NK-92 treated with Interleukin-12 subunit alpha and Interleukin-12 subunit beta, amount 100 ng/mL, for 24 hours (cell line): ENCODE measurements at places on chromosomes 5 and 9.
A peak's percentile ranks its signal among the peaks of the same experiment; 100 is the strongest.

DNA sequence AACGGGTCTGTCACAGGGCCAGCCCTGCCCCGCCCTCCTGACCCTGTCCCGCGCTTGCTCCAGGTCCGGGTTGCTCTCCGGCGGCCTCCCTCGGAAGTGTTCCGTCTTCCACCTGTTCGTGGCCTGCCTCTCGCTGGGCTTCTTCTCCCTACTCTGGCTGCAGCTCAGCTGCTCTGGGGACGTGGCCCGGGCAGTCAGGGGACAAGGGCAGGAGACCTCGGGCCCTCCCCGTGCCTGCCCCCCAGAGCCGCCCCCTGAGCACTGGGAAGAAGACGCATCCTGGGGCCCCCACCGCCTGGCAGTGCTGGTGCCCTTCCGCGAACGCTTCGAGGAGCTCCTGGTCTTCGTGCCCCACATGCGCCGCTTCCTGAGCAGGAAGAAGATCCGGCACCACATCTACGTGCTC is 4.2 kb downstream of the B4GALT7 start:
- DNase-seq = no peak

DNA sequence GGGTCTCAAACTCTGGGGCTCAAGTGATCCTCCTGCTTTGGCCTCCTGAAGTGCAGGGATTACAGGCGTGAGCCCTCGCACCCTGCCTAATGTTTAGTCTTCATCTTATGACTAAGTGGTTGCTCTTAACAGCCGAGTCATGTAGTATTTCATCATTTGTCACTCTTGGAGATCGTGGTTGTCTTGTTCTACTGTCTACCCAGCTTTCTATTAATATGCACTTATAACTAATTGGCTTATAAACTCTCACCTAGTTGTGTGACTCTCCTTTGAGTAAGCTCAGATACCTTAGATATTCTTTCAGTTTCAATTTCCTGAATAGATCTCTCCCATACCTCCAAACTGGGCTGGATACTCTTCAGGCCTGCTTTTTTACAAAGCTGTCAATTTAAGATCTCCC is 19.9 kb downstream of the SLC44A1 start:
- peak; percentile 18 for DNase-seq

- no peak for DNase-seq
Observed at GRCh38 chr5:68419637-68420452, 204.3 kb downstream of the PIK3R1 start.

DNA sequence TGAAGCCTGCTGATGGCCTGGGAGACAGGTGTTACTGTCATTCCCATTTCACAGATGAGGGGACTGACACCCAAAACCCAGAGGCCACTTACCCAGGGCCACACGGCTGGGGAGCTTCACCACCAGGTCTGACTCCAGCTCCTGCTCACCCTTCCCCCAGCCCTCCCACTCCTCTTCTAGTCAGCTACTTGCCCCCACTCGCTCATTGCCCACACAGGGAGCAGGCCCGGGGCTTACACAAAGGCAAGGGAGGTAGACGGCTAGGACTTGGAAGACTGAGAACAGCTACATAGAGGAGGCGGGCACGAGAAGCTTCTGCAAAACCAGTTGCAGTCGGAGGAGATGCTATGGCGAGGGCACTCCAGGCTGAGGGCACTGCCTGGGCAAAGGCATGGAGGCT is 21.3 kb downstream of the LMX1B start:
- no peak for DNase-seq

DNA sequence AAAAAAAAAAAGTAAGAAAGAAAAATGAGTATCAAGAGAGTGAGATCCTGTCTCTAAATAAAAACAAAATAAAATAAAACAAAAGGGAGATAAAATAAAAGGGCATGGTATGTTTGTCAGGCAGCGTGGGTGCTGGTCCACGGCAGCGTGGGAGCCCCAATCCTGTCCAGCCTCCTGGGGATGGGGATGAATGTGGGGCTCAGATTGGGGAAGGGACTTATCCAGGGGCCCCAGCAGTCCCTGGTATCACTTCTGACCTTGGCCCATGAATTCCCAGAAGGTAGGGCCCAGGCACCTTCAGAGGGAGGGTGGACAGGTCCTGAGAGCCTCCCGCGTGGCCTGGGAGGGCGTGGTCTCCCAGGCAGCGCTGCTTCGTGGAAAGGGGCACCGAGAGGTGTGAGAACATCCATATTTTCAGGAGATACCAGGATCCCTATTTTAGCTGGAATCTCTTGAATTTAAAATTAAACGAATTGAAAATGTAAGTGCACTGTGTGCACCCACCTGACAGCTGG is 71.2 kb downstream of the ZNF354C start:
- DNase-seq = no peak

DNA sequence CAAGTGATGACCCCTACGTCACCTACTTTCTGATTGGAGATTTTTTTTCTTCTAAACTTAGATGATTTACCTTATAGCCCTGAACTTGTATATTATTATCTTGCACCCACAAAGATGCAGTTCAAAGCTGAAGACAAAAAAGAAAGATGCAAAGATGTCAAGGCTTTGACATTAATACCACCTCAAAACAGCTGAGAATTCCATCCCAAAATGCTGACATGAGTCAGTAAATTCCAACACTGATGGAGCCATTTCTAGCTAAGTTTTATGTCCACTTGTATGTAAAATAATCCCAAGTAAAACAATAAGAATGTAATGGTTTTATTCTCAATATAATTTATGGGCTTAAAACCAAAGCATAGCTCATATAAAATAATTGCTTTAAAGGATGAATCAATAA is 91.5 kb upstream of the CDH9 start:
- DNase-seq = no peak

DNA sequence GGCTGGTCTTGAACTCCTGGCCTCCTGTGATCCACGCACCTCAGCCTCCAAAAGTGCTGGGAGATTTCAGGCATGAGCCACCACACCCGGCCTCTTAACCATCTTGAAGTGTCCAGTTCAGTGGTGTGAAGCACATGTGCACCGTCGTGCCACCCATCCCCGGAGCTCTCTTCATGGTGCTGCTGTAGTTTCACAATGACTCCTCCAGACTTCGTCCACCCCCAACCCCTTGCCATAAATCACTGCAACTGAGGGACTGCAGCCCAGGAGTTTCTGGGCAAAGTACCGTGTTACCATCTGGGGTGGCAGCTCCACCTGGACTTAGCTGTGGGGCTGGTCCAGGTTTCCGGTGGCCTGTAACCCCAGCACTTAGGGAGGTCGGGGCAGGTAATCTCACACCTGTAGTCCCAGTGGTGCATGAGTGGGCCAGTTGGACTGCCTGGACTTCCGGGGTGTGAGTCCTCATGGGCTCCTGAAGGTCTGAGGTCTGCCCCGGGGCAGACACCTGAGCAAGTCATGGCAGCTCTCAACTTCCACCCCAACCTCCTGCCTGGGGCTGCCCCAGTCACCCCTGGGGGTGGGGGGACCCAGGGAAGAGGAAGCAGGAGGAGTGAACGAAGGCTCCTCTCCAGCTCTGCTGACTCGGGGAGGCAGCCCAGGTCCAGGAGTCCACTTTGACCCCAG is 6.6 kb upstream of the N4BP3 start:
- no peak for DNase-seq
